ENCODE measurements at places on chromosomes 16 and 17.

- H3K36me3 ChIP-seq, result no peaks in the 10 kb centered on the region
- DNase-seq, result no peak
- H3K4me3 ChIP-seq, result no peak overlapping the region
- H3K4me1 ChIP-seq, result peaks cover 10% of the 10 kb centered on the region
These were observed 27.3 kb upstream of the HS3ST2 start for GRCh38 chr16:22786691-22787090.

DNA sequence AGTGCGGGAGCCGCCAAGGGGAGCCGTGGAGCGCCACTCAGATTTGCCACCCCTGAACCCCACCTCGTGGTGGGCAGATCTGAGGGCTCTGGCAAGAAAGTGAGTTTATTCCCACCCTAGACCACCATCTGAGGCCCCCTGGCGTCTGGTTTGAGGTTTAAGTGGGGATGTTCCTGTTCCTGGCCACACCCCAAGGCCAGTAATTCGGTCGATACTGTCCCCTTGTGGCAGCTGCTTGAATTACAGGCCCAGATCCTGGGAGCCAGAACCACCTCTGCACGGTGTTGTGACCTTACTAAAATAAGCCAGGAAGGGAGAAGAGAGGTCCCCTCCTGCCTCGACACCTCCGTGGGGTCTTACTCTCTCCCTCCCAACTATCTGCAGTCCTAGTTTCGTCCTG lies 3.3 kb upstream of the LAT start:
- peaks cover 38% of the 10 kb centered on the region for H3K36me3 ChIP-seq
- H3K4me1 ChIP-seq, result no peaks in the 10 kb centered on the region
- no peak overlapping the region for H3K4me3 ChIP-seq
- DNase-seq, result no peak
- no peak overlapping the region for H3K27ac ChIP-seq

DNA sequence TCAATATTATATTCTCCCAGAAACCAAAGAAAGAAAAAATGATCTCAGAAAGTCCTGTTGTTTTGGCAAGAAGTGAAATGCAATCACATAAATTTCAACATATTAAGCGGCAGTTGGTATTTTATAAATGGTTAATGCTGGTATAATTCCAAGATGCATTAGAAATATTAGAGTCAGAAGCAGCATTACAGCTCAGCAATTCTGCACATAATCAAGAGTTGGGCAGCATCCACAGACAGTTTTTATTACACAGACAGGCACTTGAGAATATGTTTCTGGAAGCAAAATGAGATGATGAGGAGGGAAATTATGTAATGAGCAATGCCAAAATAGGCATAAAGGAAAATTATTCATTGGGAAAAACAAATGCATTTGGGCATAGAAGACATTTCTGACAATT lies 148.1 kb downstream of the KCNJ2 start:
- no peak overlapping the region for H3K4me3 ChIP-seq
- no peaks in the 10 kb centered on the region for H3K27me3 ChIP-seq
- H3K36me3 ChIP-seq, result no peaks in the 10 kb centered on the region
- no peak for DNase-seq
- no peaks in the 10 kb centered on the region for H3K4me1 ChIP-seq

- H3K36me3 ChIP-seq, result peaks cover 9% of the 10 kb centered on the region
- no peak overlapping the region for H3K27ac ChIP-seq
- no peak overlapping the region for H3K4me3 ChIP-seq
- DNase-seq, result no peak
- H3K27me3 ChIP-seq, result no peaks in the 10 kb centered on the region
These were observed 60.0 kb downstream of the ABCC1 start for GRCh38 chr16:16009401-16009800.

- H3K4me1 ChIP-seq, result no peaks in the 10 kb centered on the region
- H3K4me3 ChIP-seq, result no peak overlapping the region
These were observed 14.5 kb upstream of the WDR45B start for GRCh38 chr17:82662711-82663261.

DNA sequence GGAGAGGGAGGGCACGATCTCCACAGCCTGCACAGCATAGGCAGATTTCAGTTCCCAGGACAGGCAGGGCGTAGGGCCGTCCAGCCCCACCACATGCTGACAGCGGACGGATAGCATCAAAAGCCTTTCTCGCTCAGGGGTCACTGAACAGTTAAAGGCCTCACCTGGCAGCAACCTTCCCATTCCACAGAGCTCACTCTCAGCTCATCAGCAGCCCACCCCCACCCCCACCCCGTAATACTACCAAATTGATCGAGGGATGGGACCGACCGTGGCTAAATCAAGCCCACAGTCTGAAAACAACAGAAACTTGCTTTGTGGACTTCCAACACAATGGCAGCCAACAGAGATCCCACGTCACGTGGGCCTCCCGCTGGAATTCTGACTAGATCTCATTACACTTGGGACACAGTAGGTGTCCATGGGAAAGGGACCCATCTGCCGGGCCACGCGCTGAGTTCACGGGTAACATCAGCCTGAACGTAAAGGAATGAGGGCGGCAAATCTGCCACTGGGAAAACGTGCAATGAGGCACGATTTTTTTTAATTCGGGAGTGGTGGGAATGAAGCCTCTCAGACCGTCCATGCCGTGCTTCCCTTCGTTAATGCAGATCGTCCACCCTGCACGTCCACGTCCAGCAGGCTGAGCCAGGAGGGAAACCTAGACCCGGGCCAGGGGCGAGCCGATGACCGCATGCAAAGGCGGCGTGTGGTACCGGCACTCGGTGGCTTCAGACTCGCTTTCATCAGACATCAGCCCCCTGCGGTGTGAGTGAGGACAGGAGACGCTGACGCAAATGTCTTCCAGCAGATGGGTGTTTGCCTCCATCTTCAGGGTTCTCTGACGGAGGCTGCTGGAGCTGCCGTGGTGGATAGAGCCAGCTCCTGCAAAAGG lies 92.1 kb downstream of the TBC1D16 start:
- H3K4me1 ChIP-seq, result no peaks in the 10 kb centered on the region
- H3K36me3 ChIP-seq, result peaks cover 25% of the 10 kb centered on the region
- H3K27me3 ChIP-seq, result no peaks in the 10 kb centered on the region
- no peak overlapping the region for H3K4me3 ChIP-seq

GRCh38 chr17:81906476-81907218 lies 4.6 kb downstream of the PCYT2 start:
- H3K36me3 ChIP-seq, result no peaks in the 10 kb centered on the region
- H3K4me3 ChIP-seq, result no peak overlapping the region
- H3K27me3 ChIP-seq, result no peaks in the 10 kb centered on the region
- no peak overlapping the region for H3K27ac ChIP-seq
- peaks cover 20% of the 10 kb centered on the region for H3K4me1 ChIP-seq

DNA sequence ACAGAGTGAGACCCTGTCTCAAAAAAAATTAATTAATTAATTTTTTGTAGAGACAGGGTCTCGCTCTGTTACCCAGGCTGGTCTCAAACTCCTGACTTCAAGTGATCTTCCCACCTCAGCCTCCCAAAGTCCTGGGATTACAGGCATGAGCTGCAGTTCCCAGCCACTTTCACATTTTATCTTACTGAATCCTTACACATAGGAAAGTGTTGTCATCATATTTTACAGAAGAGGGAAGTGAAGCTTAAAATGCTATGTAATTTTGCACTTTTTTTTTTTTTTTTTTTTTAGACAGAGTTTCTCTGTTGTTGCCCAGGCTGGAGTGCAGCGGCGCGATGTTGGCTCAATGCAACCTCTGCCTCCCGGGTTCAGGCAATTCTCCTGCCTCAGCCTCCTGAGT lies 21.1 kb upstream of the ZNF629 start:
- no peak for DNase-seq
- H3K4me1 ChIP-seq, result peaks cover 18% of the 10 kb centered on the region
- H3K27ac ChIP-seq, result no peak overlapping the region
- H3K4me3 ChIP-seq, result no peak overlapping the region
- H3K36me3 ChIP-seq, result no peaks in the 10 kb centered on the region

- peaks cover 21% of the 10 kb centered on the region for H3K4me1 ChIP-seq
- DNase-seq, result no peak
- peaks cover 2% of the 10 kb centered on the region for H3K36me3 ChIP-seq
- H3K4me3 ChIP-seq, result peak overlapping the region; percentile 97
- H3K27ac ChIP-seq, result peak overlapping the region; percentile 88
- H3K27me3 ChIP-seq, result no peaks in the 10 kb centered on the region
These were observed 1.2 kb downstream of the ATP6V0A1 start for GRCh38 chr17:42459801-42460281.

- H3K4me1 ChIP-seq, result no peaks in the 10 kb centered on the region
- no peak overlapping the region for H3K4me3 ChIP-seq
- no peak for DNase-seq
- no peak overlapping the region for H3K27ac ChIP-seq
These were observed 35.1 kb downstream of the CACNG1 start for GRCh38 chr17:67079491-67079890.

GRCh38 chr17:67082107-67082506 lies 37.8 kb downstream of the CACNG1 start:
- no peak overlapping the region for H3K27ac ChIP-seq
- H3K27me3 ChIP-seq, result no peaks in the 10 kb centered on the region
- H3K36me3 ChIP-seq, result peaks cover 3% of the 10 kb centered on the region
- DNase-seq, result no peak
- no peaks in the 10 kb centered on the region for H3K4me1 ChIP-seq

DNA sequence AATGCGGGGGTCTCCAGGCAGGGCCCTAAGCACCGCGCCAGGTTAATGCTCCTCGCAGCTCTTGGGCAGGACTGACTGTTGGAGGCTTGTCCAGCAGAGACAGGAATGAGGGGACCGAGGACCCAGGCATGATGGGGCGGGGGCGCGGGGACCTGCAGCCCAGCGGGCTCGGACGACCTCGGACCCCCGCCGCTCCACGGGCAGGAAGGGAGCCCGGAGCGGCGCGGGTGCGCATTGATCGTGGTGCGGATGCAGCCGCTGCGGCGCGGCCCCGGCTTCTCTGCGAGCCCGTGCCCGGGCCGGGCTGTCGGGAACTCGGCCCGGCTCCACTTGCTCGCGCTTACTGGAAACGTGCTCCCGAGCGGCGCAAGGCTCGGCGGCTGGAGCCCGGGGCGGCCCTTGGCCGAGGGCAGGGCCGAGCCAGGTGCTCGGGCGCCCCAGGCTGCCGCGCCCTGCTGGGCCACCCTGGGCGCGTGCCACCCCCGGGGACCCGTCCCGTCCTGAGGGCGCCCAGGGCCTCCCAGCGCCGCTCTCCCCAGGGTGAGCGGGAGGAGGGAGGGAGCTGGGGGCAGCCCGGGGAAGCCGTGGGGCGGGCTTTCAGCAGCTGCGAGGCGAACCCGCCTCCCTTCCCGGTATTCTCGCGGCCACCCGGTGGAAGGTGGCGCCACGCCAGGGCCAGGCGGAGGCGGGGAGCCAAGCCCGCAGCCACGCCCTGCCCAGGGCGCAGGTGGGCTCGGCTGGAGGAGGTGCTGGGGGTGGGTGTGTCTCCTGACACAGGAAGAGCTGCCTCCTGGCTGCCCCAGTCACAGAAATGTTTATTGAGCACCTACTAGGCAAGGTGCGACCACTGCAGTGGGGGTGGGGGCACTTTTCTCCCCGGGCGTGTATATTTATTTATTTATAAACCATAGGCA lies 45.9 kb downstream of the SOCS3 start:
- peaks cover 25% of the 10 kb centered on the region for H3K4me1 ChIP-seq
- H3K27me3 ChIP-seq, result no peaks in the 10 kb centered on the region
- no peak overlapping the region for H3K27ac ChIP-seq
- H3K4me3 ChIP-seq, result peak overlapping the region; percentile 80
- DNase-seq, result no peak
- no peaks in the 10 kb centered on the region for H3K36me3 ChIP-seq

DNA sequence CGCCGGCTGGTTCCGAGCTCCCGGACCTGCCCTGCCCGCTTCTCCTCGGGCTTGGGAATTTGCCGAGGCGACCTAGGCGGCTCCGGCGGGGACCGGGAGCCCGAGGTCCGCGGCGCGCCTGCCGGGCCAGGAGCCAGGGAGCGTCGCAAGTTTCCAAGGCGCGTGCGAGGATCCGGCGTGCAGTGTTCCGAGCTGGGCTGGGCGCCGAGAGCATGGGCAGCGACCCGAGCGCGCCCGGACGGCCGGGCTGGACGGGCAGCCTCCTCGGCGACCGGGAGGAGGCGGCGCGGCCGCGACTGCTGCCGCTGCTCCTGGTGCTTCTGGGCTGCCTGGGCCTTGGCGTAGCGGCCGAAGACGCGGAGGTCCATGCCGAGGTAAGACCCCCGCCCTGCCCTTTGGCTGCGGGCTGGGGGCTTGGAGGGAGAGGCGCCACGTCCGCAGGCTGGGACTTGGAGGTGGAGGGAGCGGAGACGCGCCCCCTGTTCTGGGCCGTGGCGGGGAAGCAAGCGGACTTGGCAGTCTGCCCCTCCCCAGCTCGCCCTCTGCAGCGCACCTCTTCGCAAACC lies 668 bp downstream of the MMP15 start:
- H3K4me1 ChIP-seq, result peaks cover 43% of the 10 kb centered on the region
- H3K27me3 ChIP-seq, result no peaks in the 10 kb centered on the region
- H3K36me3 ChIP-seq, result no peaks in the 10 kb centered on the region
- peak overlapping the region; percentile 49 for H3K27ac ChIP-seq

GRCh38 chr17:61583242-61583641 lies 7.8 kb downstream of the NACA2 start:
- no peaks in the 10 kb centered on the region for H3K27me3 ChIP-seq
- H3K4me1 ChIP-seq, result no peaks in the 10 kb centered on the region
- H3K36me3 ChIP-seq, result no peaks in the 10 kb centered on the region
- no peak overlapping the region for H3K4me3 ChIP-seq
- DNase-seq, result no peak

DNA sequence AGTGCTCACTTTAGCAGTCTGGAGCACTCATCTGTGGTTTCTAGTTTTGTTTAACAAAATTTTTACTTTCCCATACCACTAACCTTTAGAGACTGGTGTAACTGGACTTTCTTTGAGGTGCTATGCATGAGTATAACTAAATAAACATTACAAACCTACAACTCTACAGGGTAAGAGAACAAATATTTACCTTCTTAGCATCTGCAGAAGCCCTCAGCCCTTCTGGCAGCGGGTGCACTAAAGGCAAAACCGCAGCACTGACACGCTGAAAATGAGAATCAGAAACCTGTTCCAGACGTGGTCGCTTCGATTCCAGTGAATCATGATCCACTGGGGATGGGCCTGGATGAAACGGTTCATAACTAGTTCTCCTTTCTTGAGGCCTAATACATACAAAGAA lies 43.7 kb downstream of the NCOR1 start:
- H3K4me1 ChIP-seq, result no peaks in the 10 kb centered on the region
- peaks cover 5% of the 10 kb centered on the region for H3K36me3 ChIP-seq
- H3K27me3 ChIP-seq, result no peaks in the 10 kb centered on the region

DNA sequence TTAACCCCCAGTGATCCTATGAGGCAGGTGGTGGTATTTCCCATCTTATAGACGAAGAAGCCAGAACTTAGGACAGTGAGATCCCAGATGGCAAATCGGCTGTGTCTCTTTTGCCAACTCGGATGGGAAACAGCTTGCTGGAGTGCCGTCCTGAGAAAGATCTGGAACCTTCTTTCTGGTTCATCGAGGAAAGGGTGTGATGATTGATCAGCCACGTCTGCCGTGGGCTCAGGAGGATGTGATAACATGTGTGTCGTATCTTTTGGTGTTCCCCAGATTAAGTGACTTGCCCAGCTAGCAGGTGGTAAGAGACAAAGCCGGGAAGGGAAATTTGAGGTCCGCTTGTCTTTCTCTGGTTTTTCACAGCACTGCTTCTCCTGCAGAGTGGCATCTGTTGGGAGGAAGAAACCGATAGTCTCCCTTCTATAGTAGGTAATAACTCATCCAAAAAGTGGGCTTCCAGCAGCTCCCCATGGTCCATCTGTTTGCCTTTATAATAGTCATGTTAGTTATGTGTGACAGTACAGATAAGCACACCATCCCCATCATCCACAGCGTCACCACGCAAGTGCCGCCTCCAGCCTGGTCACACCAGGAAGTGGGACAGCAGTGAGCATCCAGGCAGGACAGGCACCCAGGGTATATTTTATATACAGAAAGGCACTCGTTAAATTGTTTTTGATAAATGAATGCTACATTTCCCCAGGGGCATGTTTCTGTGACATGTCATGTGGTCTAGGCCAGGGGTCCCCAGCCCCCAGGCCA lies 175.5 kb downstream of the KATNIP start:
- H3K36me3 ChIP-seq, result peaks cover 3% of the 10 kb centered on the region
- no peak overlapping the region for H3K4me3 ChIP-seq
- peaks cover 17% of the 10 kb centered on the region for H3K4me1 ChIP-seq

- DNase-seq, result no peak
- H3K4me3 ChIP-seq, result peak overlapping the region; percentile 91
- H3K27ac ChIP-seq, result peak overlapping the region; percentile 93
These were observed 1.7 kb downstream of the MT2A start for GRCh38 chr16:56610017-56610608.
